ENCODE measurements at places on chromosomes 6 and 20.
A peak's percentile ranks its signal among the peaks of the same experiment; 100 is the strongest.

DNA sequence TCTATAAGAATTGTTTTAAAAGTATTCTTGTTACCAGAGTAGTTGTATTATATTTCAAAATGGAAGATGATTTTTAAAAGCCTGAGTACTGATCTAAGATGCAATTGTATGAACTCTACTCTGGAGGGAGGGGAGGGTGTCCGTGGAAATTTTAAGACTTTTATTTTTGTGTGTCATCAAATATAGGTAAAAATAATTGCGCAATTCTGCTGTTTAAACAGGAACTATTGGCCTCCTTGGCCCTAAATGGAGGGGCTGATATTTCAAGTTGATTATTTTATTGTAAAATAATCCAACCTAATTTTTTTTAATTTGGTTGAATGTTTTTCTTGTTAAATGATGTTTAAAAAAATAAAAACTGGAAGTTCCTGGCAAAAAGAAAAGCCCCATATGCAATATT, 38.1 kb upstream of the RPP40 start:
- DNase-seq, result no peak

DNA sequence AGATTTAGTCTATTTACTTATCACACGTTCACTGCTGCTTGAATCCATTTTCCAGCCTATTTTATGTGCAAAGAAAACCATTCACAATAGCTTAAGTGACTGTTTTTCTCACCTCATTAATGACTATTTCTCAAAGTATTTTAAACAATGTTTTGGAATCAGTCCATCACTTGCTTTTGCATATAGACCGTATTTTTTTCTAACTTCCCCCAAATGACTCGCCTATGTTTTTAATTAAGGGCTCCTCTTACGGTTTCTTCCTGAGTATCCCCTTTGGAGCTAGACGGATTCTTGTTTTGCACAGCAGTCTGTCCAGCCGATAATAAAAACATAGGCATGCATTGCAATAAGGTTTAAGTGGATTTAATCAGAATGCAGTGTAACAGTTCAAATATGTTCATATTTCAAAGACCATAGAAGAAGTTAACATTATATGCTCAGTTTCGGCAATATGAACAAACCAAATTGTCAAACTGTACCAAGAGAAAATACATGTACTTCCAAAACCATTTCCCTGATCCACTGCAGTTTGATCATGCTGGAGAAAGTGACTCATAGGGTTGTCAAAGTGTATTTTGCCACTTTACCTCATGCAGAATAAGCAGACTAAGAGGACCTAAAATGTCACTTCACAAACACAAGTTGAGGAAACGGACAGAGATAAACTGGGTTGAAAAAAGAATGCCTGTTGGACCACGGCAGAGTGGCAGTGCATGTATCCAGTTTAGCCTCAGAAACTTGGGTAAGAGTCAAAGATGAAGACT, 66.4 kb downstream of the HMGN3 start:
- DNase-seq, result no peak

GRCh38 chr20:5557123-5557522, 193.1 kb upstream of the SHLD1 start:
- DNase-seq, result no peak

DNA sequence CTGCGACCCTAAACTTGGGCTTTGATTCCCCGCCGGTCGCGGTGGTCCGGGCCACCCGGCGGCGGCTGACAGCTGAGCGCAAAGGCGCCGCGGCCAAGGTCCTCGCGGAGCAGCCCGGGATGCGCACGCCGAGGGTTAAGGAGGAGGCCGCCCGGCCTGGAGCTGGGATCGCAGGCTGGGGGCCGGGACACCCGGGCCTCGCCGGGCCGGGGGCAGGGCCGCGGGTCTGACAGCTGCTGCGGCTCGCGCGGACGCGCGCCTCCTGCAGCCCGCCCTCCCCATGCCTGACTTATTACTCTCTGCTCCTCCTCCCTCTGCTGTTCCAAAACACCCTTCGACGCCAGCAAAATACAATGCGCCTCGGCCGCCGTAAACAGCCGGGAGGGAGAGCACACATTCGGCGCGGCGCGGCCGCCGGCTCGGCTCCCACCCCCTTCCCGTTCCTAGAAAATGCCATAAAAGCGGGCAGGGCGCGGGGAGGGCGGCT, 746 bp downstream of the BACH2 start:
- DNase-seq, result peak; percentile 53

- DNase-seq, result no peak
Observed at GRCh38 chr6:150756173-150756572, 109.3 kb upstream of the MTHFD1L start.

- no peak for DNase-seq
Observed at GRCh38 chr6:82430611-82431010, 67.0 kb downstream of the TPBG start.

DNA sequence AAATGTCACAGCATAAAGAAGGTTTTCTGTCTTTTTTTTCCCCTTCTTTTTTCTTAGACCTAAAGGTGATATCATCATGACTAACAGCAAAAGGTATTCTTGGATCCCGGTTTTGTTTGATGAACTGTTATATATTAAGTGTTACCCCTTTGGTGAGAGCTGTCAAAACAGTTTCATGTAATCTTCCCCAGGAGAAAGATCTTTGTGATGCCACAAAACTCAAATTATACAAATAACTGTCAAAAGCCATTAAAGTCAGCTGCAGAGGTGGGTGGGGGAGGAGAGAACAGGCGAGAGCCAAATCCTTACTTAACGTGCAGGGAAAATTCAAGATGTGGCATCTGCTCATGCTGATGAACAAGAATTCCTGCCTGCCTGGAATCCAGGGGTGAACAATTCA, 258.2 kb downstream of the BMP7 start:
- no peak for DNase-seq

- no peak for DNase-seq
Observed at GRCh38 chr6:77447254-77447653, 16.0 kb downstream of the HTR1B start.

DNA sequence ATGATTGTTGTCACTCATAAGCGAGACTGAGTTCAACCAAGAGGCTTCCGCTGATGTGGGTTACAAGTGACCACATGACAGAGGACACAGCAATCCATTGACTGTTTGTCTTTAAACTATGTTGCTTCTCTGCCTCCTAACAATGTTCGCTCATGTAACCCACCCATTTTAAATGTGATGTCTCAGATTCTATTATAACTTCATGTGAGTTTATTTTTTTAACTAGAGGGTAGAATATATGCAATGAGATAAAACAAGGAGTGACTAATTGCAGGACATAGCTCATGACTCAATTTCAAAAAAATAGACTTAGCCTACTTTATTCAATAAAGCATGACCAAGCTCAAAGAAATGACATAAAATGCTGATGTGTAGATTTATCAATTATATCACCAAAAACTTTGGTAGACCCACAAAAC, 119.2 kb upstream of the SASH1 start:
- DNase-seq, result no peak

DNA sequence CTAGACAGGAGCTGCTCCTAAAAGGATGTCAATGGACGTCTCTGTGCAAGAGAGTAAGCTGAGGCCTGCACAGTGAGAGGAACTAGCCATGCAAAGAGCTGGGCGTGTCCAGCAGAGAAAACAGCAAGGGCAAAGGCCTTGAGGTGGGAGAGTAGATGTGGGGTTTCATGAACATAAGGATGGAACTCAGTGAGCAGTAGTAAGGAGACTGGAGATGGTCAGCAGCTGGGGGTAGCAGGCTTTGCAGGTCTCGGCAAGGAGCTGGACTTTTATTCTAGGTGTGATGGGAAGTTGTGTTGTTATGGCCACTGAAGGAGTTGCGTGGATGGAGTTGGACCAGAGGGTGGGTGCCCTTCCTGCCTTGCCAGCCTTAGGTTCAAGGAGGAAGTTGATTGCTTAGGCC, 90.7 kb upstream of the SIRPA start:
- no peak for DNase-seq

- DNase-seq, result no peak
Observed at GRCh38 chr20:59082981-59083380, 40.4 kb upstream of the PRELID3B start.

DNA sequence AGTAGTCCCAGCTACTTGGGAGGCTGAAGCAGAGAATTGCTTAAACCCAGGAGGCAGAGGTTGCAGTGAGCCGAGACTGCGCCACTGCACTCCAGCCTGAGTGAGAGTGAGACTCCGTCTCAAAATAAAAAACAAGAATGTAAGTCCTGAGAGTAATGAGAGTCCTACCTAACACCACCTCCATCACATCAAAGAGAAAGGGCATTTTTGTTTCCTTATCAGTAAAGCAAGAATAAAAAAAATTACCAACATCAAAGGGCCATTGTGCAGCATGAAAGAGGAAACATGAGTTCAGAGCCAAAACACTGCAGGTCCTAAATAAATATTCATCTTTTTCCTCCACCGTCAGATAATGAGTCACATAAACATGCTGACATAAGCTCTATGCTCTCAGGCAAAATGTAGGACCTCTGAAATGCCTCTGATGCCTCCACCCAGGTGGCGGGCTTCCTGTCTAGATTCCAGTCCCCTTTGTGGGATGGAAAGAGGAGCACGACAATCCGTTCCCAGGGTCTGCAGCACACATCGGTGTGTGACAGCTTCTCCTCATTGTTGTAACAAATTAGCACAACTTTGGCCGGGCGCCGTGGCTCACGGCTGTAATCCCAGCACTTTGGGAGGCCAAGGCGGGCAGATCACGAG, 7.2 kb downstream of the ATP9A start:
- no peak for DNase-seq

GRCh38 chr6:144485531-144485930, 200.4 kb downstream of the UTRN start:
- no peak for DNase-seq

DNA sequence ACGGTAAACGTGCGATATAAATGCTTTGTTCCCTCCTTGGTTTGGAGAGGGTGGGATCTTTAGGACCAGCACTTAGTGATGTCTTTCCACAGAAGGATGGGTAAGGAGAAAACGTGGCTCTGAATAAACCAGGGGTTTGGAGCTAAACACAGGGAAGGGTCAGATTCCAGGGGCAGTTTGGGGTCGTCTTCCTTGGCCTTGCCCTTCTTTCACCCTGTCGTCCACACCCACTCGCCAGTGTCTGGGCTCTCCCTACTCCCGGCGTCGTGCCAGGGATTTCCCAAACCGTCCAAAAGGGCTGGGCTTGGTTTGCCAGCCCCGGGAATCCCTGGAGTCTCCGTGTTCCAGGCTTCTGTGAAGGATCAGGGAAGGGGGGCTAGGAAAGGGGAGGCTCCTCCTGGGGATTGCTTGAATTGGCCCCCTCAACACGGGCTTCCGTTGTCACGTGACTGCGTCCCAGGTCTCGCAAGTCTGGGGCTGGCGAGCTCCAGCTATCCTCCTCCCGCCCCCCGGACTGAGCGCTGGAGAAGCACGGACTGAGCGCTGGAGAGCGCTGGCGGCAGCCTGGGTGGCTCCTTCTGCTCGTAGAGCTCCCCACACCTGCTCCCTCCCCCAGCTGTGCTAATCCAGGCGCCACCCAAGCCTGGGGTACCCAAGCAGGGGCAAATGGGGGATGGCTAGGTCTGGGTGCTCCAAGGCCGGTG, 9.4 kb upstream of the ARMC12 start:
- DNase-seq, result no peak

GRCh38 chr6:30533460-30534294, 22.6 kb downstream of the GNL1 start:
- DNase-seq, result no peak

GRCh38 chr6:163759542-163759941, 345.0 kb downstream of the QKI start:
- DNase-seq, result no peak

DNA sequence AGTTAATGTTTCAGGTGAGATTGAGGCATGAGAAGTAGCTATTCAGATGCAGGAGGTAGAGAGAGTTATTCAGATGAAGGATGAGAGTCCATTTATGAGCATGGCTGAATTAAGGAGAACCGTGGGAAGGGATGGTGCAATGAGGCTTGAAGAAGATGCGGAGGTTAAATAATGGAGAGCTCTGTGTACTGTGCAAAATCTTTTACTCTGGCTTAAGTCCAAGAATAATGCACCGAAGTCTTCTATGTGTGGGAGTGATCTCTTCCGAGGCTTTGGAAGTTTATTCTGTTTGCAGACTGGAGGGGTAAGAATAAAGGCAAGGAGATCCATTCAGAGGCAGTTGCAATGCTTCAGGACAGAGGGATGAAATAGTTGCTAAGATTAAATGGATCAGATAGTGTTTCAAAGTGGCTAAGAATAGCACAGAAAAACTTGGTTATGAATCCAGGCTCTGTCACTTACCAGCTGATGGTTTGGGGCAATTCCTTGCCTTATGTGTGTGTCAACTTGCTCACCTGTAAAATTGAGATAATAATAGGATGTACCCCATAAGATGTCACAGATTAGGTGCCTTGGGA, 467.1 kb downstream of the HDGFL1 start:
- DNase-seq, result no peak
